ENCODE measurements at places on chromosomes 6 and 20.

- no peak for DNase-seq
These were observed 26.4 kb downstream of the SEC23B start for GRCh38 chr20:18533978-18534644.

DNA sequence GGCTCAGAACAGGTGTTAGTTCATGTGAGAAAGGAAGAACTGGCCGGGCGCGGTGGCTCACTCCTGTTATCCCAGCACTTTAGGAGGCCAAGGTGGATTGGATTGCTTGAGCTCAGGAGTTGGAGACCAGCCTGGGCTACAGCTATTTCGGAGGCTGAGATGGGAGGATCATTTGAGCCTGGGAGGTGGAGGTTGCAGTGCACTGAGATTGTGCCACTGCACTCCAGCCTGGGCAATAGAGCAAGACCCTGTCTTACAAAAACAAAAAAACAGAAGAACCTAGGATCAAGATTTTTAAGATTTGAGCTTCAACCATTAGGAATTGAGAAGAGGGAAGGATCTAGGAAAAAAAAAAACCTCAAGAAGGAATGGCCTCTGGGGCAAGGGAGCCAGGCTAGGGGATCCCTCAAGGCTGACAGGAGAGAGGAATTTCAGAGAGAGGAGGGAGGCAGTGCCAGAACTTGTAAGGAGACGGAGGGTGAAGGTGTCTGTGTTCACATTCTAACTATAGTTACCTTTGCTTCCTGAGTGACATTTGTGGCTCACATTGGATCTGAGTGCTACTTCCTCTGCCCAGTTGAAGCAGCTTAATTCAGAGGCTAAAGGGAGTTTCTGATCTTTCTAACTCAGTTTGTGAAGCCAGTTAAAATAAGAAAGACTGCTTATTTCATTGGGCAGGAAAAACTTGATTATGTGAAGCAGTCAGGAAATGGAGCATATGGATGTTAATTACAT lies 26.1 kb downstream of the CHMP4B start:
- no peak for DNase-seq

GRCh38 chr6:89400912-89401399 lies 11.1 kb downstream of the RRAGD start:
- DNase-seq = no peak

- DNase-seq = no peak
These were observed 124.4 kb upstream of the EDN1 start for GRCh38 chr6:12165722-12166280.

DNA sequence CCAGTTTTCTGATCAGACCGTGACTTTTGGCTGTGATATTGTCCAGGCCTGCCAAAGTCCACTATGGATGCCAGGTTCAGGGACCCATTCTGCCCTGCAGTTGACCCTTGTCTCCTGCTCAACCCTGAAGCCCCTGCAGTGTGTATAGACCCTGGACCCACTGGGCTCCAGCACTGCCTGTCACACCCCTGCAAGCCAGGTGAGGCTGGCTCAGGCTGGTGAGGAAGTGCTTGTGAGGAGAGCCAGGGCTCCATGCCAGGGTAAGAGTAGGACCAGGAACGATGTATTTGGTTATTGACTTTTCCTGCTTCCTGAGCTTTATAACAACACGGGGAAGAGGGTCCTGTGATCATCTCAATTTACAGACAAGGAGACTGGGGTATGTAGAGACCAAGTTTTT lies 19.1 kb upstream of the CD93 start:
- DNase-seq = no peak

- DNase-seq = no peak
These were observed 154.0 kb downstream of the KIF16B start for GRCh38 chr20:16419138-16419715.

DNA sequence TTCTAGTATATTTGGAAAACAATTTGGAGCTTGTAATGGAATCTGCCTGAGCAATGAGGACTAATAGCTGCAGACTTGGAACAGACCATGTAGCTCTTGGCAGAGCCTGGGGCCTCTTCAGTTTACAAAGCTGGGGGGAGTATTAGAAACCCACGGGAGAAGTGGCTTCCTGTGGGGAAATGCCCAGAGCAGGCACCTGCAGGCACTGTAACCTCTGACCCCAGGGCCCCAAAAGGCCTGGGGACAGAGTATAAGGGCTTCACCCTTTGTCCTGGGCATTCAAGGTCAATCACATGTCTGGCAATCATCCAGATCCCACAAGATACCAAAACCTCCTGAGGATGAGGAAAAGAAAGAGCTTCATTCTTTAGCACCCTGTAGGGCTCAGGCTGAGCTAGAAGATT lies 19.4 kb downstream of the PKIG start:
- DNase-seq = no peak

DNA sequence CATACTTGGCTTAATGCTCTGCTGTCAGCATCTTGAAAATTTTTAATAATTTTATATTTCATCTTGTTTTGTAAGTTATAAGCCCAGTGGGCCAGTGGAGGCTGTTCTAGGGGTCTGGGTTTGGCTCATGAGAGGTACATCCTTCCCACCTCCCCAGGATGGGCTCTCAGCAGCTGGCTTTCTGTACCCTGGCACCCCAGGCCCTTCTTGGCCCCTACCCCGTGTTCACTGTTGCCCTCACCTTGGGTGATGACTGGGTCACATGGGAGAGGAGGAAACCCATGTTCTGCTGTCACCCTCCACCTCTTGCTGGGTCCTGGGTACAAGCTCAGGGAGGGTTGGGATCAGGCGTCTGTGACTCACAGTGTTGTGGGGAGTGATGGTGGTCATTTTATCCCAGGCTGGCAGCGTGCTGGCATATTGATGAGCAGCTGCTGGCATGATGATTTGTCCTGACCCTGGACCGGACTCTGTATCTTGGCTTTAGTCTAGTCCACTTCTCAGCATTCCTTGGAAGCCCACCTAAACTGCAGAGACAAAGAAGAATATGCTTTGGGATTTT lies 34.6 kb downstream of the SLC16A10 start:
- DNase-seq = no peak

- no peak for DNase-seq
These were observed 15.8 kb downstream of the ANKRD60 start for GRCh38 chr20:58212636-58213035.

DNA sequence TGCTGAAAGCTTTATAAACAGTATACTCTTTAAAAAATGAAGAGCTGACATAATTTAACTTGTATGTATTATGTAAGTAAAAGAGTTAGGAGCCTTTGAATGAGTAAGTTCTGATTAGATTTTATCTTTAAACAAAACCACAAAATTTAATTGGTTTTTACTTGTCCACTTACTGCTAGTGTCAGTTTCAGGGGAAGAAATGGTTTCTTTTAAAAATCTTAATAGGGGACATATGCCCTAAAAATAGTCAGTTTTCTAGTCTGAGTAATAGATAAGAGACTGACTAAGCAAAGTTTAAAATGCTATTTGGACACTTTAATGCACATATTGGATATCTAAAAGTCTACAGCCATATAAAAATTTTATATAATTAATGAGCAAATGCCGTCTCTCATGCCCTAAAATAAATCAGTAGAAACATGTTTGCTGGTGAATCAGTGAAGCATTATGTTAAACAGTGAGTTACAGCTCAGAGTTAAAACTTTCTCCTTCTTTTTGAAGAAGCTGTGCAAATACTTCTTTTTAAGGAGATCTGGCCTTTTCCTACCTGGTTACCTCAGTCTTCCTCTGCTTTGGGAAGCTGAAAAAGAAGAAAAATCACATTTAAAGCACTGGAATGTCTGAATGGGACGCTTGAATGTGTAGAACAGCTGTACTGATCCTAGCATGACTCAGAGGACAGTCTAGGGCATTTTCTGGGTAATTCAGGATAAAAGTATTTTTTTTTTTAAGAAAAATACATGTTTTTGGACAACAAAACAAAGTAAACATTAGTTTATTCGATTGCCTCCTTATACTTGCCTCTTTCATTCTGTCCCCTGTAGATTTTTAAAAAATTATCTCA lies 55.3 kb downstream of the CDH26 start:
- no peak for DNase-seq

DNA sequence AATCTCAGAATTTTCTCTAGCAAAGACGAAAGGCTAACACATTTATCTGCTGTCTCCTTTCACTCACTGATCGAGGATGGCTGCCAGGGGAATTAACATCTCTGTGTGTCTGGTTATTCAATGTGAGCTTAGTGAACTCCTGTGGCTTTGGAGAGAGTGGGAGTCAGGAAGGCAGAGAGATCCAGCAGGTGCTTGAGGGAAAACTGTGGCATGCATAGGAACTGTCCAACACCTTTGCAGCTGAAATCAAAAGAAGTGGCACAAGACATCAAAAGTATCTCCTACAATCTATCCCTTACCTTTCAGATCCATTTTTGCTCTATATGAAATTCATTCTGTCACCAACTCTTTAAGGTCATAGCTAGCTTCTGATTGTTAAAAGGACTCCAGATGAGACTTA lies 11.8 kb upstream of the FAM184A start:
- DNase-seq = no peak

GRCh38 chr6:1417718-1418117 lies 28.3 kb downstream of the FOXF2 start:
- no peak for DNase-seq
